Stimulated activated CD4-positive, alpha-beta T cell treated with anti-CD3 and anti-CD28 coated beads, Interleukin-4, amount 100 ng/mL, for 24 hours (primary cell): ENCODE measurements at places on chromosomes 16 and 17.
A peak's percentile ranks its signal among the peaks of the same experiment; 100 is the strongest.

- DNase-seq: no peak
Measured at GRCh38 chr16:1647856-1648255, 30.2 kb upstream of the JPT2 start.

- no peak for DNase-seq
Measured at GRCh38 chr17:40352779-40353394, 11.7 kb downstream of the GJD3 start.

DNA sequence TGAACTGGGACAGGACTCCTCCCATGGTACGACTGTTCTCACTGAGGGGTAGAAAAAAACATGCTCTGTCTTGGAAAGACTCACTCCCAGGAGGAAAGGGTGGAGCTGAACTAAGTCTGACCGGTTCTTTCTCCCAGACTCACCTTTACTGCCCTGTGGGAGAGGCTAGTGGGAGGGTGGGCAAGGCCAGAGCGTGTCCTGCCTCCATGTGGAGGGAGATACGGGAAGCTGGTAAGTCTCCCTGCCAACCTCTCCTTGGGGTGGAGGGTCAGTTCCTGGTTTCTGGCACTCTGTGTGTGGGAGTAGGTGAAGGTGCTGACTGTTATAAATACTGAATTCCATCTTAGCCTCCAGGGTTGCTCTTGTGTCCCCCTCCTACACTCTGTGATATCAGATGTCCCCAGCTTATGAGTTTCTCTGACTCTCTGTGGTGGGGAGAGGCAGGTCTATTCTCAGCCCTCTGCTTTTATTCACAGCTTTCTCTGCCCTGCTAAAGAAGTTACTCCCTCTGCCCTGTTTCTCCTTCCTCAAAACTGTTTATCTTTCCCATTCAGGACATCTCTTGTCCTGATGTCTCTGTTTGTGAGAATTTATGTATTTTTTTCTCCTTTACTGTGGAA, 26.9 kb upstream of the FAM20A start:
- DNase-seq: no peak

- DNase-seq: no peak
Measured at GRCh38 chr17:6313835-6314234, 121.1 kb downstream of the AIPL1 start.

- DNase-seq: no peak
Measured at GRCh38 chr16:65944361-65944760, 422.1 kb upstream of the CDH5 start.

DNA sequence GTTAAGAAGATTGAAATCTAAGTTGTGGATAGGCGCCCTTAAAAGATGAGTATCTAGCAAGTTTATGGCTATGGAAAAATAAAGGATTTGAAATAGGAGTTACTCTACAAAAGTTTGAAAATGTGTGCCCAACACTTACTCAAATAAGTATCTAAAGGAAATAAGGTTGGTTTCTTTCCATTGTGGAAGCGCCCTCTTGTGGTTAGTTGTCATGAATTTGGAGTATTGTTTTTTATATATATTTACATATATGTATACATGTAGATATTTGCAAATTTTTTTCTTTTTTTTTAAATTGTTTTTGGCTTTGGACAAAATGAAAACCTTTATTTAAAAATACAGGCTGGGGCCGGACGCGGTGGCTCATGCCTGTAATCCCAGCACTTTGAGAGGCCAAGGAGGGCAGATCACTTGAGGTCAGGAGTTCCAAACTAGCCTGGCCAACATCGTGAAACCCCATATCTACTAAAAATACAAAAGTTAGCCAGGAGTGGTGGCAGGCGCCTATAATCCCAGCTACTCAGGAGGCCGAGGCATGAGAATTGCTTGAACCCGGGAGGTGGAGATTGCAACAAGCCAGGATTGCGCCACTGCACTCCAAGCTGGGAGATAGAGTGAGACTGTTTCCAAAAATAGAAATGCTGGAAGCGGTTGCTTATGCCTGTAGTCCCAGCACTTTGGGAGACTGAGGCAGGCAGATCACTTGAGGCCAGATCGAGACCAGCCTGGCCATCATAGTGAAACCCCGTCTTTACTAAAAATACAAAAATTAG, 24.0 kb upstream of the VPS4A start:
- DNase-seq: peak; percentile 61

DNA sequence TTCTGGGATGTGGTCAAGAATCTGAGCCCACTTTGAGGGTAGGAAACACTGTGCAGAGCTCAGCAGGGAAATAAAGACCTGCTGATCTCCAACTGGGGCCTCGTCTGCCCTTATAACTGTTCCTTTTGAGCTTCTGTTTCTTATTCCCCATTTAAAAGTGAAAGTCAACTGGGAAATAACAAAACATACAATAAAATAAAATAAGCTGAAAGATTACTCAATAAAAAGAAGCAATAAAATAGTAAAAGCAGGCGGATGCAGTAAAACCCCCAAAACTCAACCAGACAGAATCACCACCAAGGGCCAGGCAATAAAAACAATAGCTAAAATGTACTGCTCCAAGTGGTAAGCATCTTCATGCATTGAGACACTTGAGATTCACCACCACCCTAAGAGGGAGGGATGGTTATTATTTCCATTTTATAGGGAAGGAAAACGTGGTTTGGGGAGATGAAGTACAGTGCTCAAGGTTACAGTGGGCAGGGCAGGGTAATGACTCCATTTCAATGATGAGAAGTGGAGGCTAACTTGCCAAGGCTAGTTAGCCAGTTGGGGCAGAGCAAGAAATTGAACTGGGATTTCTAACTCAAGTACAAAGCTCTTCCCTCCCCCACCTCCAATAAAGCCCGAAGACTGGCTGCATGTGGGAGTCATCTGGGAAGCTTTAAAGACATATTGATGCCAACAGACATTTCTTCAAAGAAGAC, 6.4 kb upstream of the SPACA3 start:
- no peak for DNase-seq

- no peak for DNase-seq
Measured at GRCh38 chr17:21532763-21533385, 156.7 kb downstream of the KCNJ12 start.

DNA sequence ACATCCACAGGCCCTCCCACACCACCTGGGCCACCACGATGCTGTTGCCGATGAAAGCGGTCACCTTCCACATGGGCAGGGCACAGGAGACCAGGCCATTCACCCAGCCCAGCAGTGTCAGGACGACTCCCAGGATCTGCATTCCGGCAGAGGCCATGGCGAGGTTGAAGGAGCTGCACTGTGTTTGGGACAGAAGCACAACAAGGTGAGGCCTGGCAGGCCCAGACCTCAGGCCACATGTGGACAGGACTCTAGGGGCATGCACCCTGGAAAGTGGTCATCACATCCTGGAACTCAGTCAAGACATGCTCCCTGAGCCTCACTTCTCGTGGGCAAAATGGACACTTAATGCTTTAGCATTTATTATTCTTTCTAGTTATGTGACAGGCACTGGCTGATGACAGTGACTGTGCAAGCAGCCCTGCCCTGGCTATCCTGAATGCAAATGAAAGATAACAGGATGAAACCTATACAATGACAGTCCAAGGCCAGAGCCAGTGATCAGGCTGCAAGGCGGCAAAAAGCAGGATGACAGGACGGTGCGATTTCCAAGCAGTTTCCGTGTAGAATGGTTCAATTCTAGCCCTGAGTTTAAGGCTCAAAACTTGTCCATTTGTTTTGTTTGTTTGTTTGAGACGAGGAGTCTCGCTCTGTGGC, 2.0 kb downstream of the CLDN6 start:
- no peak for DNase-seq

- no peak for DNase-seq
Measured at GRCh38 chr16:77406680-77407079, 28.2 kb downstream of the ADAMTS18 start.

DNA sequence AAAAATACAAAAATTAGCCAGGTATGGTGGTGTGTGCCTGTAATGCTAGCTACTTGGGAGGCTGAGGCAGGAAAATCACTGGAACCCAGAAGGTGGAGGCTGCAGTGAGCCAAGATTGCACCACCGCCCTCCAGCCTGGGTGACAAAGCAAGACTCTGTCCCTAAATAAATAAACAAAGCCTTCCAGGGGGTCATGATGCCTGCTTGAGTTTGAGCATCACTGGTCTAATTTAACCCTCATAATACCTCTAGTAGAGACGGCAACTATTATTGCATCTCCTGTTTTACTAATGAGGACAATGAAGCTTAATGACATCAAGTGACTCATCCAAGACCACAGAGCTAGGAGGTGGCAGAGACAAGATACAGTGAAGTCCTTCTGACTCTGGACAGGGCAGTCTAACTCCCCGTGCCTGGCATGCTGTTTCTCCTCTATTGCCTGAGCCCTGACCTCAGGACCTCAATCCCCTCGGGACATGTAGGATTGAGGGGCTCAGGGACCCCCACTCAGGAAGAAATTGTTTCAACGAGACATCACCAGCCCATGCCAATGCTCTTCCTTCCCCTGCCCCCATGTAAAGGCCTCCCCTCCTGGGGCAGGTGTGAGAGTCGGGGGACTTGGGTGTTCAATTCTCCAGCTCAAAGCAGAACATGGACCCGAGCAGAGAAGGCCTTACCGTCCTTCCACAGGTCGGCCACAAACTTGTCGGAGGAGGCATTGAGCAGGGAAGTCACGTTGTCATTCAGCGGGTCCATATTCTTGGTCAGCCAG, 102.9 kb downstream of the NDE1 start:
- DNase-seq: no peak

DNA sequence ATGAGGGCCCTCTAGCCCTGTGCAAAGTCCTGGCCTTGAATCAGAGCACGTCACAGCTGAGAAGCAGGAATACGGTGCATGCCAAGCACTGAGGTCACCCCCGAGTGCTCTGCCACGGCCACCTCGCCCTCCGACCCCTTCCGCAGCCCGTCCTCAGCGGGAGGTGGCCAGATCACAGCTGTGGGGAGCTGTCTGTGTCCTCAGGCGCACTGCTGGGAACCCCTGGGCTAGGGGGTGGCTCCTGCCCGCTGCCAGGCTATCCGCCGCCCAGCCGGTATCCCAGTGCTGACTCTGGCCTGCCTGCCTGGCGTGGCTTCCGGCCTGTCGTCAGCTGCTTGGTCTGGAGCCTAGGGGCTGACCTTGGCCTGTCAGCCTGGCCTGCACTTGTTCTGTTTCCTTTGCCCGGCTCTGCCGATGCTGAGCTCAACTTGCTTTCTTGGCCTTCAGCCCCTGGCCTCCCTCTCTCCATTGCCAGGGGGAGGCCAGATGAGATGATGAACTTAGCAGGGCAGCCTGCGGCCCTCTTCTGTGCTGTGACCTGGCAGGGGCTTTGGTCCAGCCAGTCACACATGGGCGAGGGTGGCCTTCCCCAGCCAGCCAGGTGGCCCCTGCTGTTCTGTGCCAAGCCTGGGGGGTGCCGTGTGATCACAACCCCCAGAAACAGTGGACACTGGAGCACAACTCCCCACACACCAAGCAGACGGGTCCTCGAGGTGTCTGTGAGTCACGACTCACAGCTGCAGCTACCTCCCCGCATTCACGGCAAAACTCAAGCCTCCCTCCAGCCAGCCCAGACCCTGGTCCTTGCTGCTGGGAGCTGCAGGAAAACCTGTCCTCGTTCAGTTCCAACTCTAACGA, 77.3 kb downstream of the ZDHHC7 start:
- no peak for DNase-seq

- no peak for DNase-seq
Measured at GRCh38 chr17:30790279-30790678, 34.2 kb downstream of the CRLF3 start.

DNA sequence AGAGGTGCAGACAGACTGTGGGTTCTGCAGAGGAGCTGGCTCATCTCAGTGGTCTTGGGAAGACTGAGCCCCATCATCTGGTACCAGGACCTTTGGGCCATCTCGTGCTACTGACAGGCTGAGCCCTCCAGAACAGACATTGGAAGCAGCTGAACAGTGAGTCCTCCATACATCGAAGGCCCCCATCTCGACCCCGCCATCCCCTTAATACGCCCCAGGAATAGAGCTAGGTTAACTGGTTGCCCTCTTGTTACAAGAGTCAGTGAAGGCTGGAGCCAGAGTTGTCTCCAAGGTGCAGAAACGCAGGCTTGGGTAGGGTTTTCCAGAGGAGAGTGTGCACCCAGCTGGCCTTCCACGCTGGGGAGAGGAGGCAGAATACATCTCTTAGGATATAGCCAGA, 76.0 kb downstream of the N4BP1 start:
- DNase-seq: no peak

DNA sequence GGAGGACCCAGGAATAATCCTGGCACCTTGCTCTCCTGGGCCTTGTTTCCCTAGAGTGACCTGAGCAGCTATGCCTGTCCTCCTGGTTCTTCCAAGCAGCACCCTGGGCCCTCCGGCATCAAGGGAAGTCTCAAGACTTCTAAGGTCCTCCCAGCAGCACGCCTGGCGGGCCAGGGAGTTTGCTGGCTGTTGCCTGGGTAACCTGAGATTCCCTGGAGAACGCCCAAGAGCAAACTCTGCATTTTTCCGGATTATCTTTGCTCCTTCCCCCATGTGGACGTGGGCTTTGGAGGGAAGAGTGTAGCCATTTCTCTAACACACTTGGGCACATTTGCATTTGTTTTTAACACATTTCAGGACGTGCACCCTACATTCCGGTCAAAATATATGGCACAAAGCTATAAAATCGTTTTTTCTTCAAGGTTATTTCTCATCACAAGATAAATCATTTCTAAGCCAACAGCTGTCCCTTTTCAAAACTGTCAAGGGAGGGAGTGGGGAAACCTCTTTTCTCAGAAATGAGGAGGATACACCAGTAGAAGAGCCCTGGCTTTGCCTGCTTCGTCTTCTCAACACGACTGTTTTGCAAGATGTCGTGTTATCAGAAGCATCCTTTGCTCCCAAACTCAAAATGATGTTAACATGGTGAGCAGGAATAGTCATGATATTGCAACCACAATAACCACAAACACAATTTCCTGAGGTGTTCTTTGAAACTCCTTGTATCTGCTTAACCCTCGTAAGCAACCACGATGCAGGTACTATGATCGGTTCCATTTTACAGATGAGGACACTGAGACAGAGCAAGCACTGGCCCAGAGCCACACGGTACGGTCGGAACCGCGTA, 116.5 kb downstream of the ADCY9 start:
- DNase-seq: no peak

- DNase-seq: peak; percentile 31
Measured at GRCh38 chr16:68005786-68006286, 6.6 kb upstream of the DPEP2 start.

- DNase-seq: no peak
Measured at GRCh38 chr16:87190288-87191230, 126.6 kb downstream of the C16orf95 start.

GRCh38 chr16:29806099-29806579, at the start of gene MAZ:
Gene MAZ, plus strand, starts transcription at chr16:29806529. Its CDS starts 173 bp downstream, at chr16:29806702.
- no peak for DNase-seq

- DNase-seq: no peak
Measured at GRCh38 chr16:70696952-70697593, 11.2 kb upstream of the MTSS2 start.

GRCh38 chr17:74569020-74570003, 2.0 kb upstream of the CD300H start:
- DNase-seq: peak; percentile 10

GRCh38 chr17:64982139-64982915, 63.0 kb upstream of the LRRC37A3 start:
- DNase-seq: no peak
